Stimulated activated CD4-positive, alpha-beta T cell treated with anti-CD3 and anti-CD28 coated beads, Interleukin-4, amount 100 ng/mL, for 48 hours (primary cell): ENCODE measurements at places on chromosomes 2 and 18.

GRCh38 chr2:205014201-205014600, 468.9 kb downstream of the PARD3B start:
- DNase-seq: no peak

GRCh38 chr2:27422958-27423357, 5.5 kb upstream of the NRBP1 start:
- no peak for DNase-seq

- DNase-seq: no peak
Observed at GRCh38 chr2:190105554-190105953, 43.0 kb upstream of the MSTN start.

DNA sequence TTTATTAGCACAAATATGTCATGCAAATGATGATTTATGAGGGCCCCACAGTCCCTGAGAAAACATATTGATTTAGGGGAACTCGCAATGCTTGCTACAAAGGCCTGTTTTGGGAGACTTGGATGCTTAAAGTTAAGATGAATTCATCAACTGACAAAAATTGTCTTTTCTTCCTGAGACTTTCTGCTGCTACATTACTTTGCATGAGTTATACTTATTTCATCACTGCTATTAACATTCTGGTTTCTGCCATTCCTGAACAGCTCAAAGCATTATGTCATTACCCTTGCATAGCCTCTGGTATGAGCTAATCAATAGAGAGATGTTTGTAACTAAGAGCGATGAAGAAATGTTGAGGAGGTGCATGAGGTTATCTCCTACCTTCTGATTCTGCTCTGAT, 74.4 kb downstream of the SOX11 start:
- no peak for DNase-seq

DNA sequence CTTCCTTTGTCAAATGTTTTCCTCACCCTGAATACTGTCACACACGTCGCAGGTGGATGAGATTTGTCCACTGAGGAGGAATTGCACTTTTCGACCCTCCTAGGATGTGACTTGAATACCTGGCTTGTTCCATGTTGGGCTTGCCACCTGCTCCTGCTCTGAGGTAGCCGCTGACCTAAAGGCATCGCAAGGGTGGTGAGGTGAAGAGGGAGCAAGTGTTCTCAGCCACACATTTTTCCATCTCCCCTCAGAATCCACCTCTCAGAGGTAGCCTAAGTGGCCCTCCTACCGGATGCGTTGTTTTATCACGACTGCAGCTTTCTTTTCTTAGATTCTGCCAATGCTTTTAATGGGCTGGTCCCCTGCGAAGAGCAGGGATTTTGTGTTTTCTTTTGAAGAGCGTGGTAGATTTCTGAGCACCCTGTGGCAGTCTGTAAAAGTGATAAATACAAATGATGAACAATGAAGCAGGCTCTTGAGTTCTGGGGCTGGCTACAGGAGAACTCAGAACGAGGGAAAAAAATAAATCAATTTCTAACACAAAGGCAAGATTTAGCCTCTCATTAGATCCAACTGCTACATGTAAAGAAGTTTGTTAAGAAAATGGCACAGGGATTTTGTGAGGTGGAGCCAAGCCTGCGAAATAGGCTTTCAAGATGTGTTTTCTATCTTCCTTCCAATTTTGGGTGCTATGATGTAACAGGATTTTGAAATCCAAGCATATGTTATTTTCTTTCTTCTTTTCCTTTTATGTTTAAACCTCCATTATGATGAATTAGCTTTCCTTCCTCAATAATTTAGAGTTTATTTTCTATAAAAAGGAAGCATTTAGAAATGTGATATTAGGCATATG, 386.7 kb downstream of the TGIF1 start:
- no peak for DNase-seq

GRCh38 chr2:193011870-193012269, 817.1 kb upstream of the TMEFF2 start:
- DNase-seq: no peak

GRCh38 chr2:38626326-38627035, 23.8 kb upstream of the HNRNPLL start:
- DNase-seq: no peak
